ENCODE measurements at places on chromosomes 7 and 10.

DNA sequence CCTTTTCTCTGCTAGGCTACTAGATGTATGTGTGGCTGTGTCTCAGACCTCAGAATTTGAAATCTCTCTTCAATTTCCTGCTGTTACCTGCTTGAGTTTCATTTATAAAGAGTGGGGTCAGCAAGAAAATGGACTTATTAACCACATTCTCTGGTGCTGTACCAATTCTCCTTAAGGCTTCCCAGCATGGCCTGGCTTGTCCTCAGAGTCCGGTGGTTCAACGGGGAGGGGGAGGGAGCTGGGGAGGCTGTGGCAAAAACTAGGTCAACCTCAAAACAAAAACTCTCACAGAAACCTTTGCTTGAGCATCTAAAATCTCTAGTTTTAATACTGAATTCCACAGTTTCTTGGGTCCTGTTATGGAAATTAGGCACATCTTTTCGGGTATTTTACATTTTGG is 389.1 kb upstream of the COBL start:
- no peak for DNase-seq

DNA sequence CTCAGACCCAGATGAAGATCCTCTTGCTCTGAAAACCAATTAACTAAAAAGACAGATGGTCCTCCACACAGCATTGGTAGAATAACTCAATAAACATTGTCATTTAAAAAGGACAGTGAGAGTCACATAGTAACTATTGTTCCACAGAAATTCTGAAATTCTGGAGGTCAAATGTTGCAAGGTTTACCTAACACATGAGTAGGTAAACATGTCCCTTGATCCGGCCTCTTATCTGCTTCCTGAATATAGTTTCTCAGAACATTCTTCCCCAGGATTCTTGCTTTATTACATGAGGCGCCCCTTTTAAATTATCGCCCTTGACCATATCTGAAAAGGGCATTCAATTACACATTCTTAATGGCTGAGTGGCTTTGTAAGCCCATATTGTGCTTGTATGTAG is 270.7 kb downstream of the SEMA3D start:
- no peak for DNase-seq

DNA sequence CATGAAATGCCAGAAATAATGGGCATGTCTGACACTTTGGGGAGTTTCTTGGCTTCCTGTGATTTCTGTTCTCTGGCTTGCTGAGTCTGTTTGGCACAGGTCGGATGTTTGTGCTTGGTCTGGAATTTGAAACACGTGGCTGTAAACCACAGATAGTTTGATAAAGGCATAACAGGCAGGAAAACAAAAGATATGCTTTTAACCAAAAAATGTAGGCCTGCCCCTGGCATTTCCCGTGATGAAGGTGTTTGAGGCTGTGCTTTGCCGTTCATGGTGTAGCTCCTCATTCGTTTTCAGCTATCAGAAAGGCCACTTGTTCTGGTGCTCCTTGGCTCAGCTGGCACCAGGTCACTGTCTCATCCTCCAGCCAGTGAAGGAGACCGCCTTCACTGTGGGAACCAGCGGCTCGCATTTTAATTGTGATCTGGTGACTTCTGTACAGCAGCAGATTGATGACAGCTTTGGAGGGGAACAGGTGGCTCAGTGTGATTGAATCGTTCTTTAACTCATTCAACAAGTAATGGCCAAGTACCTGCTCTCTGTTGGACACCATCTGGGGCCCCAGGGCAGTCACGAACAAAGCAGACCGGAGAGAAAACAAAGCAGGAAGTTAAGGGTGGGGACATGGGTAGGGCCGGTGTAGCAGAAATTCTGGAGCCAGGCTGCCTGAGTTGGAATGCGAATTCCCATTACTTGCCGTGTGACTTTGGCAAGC is 111.5 kb downstream of the CCNY start:
- DNase-seq, result peak; percentile 26

- DNase-seq, result peak; percentile 52
Observed at GRCh38 chr7:151085691-151086620, at the start of gene AGAP3. Gene AGAP3 (plus strand): TSS chr7:151086475. CDS start chr7:151086742, 267 bp downstream.

- no peak for DNase-seq
Observed at GRCh38 chr7:2626498-2627117, 5.2 kb upstream of the TTYH3 start.

DNA sequence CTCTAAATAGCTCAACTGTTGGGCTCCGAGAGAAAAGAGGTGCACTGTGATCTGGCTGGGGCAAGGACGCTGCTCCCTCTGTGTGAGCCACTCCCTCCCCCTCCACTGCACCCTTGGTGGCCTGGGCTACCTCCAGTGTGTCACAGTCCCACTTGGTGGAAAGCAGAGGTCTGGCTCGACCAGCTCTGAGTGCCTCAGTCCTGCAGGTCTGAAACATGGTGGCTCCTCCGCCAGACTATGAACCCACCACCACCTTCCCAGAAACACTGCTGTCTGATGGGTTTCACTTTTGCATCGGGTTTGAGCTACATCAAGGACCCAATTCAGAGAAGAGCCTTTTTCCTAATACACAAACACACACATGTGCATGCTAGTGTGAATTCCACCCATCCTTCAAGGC is 500.1 kb downstream of the RPS24 start:
- no peak for DNase-seq

DNA sequence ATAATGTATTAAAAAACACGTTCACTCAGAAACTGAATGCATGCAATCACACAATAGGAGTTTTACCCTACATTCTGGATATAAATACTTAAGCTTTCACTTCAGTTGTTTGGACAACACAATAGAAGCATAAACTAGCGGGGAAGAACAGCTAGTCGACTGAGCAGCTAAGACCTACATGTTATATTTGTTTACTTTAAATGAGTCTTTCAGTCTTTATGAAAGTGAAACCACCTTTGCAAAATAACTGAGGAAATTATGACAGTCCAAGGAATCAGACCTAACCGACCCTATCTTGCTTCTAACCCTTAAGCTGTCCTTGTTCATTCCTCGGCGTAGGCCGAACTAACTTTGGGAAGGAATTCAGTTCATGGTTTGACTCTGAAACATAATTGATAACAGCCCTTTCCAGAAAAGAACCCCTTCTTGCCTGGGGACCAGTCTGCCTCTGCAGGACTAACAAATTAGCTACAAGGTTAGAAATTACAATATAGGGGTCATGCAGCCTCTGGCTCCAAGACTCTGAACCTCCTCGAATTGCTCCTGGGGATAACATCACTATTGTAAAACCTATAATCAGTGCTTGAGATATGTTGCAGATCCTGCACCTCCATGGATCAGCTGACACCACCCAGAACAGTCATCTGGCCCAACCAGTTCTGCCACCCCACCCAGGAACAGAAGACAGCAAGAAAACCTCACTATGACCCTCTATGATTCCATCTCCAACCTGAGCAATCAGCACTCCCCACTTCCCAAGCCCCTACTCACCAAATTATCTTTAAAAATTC is 185.1 kb upstream of the KLF6 start:
- DNase-seq, result no peak

DNA sequence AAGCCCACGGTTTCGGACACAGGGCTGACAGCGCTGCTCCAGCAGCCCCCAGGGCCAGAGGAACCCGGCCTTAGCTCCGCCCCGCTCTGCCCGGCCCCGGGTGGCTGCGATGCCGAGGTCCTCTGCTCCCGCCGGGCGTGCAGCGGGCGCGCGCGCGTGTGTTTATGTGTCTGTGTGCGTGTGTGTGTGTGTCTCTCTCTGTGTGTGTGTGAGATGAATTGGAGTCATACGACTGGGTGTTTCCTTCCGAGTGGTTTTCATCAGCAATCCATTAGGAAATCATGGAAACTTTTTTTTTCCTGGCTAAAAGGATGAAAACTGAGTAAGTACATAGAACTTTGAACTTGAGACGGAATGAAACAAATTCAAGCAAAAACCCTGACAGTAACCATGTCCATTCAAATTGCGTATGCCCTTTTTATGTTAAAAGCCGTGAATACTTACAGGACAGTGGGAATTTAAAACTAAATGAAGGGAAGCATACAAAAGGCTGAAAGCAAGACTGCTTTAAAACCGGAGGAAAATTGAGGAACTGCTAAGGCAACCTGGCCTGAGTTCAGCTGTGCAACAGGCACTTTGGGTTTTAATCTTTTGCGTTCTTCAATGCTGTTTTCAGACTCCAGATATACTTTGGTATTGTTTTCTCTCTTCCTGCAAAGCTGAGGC is at the start of gene CPED1:
TSS of gene CPED1 (plus strand) at position 121 of the 666 bp plus-strand sequence. CDS start 911 bp downstream, outside the sequence.
- no peak for DNase-seq

DNA sequence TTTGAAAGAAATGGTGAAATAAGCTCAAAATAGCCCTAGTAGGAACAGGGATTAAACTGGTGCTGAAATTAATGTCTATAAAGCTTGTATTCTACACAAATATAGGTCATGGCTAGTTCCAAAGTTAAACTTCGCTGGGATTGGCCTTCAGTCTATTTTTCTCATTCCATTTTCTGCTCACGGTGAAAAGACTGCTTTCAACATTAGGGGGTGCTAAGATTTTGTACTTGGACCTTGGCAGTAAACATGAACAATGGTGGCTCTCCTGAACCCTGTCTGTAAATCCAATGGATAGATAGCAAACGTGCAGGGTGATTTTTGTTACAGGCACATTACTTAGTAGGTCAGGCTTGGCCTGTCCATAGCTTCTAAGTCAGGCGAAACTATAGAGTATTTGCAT is 36.0 kb upstream of the RSU1 start:
- peak; percentile 63 for DNase-seq

- DNase-seq, result no peak
Observed at GRCh38 chr7:51321961-51322515, 5.4 kb upstream of the COBL start.

DNA sequence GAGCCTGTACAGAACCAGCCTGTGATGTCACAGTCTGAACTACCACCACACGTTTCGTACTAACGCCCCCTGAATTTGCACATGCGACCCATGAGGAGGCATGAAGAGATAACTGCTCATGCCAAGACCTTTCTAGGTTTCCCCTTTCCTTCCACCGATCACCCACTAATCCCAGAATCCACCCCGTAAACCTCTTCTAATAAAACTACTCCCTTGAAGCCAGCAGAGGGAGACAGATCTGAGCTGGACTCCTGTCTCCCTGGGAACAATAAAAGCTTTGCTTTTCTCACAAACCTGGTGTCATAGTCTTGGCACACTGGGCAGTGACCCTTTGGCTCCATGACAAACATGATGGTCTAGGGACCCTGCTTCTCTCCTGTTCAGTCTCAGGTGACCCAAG is 144.5 kb downstream of the FRMD4A start:
- no peak for DNase-seq

DNA sequence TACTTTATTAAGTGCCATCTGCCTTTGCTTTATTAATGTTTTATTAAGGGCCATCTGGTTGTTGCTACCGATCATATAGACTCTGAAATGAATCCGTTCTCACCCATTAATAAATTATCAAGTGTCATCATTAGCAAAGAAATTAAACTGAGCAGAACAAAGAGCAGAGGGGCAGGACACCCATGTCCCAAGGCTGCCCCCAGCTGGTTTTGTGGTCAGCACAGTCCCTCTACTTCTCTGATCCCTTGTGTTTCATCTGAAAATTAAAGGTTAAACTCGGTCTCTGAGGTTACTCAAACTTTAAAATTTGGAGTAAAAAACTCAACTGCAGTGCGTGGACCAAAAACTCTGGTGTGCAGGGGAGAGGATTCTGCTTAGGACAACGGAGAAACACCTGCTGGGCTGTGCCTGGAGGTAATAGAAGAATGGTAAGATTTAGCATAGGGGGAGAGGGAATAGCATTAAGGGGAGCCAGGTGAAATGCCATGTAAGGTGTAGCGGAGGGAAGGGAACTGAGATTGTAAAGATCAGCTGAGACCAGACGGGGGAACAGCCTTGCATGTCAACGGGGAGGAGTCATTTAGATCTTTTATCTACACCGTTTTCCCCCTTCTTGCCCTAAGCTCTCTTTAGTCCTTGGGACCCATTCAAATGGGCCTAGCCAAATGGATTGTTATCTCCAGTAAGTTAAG is 10.8 kb upstream of the GSDME start:
- DNase-seq, result no peak

GRCh38 chr10:112429147-112429546 is 17.6 kb downstream of the ZDHHC6 start:
- no peak for DNase-seq

DNA sequence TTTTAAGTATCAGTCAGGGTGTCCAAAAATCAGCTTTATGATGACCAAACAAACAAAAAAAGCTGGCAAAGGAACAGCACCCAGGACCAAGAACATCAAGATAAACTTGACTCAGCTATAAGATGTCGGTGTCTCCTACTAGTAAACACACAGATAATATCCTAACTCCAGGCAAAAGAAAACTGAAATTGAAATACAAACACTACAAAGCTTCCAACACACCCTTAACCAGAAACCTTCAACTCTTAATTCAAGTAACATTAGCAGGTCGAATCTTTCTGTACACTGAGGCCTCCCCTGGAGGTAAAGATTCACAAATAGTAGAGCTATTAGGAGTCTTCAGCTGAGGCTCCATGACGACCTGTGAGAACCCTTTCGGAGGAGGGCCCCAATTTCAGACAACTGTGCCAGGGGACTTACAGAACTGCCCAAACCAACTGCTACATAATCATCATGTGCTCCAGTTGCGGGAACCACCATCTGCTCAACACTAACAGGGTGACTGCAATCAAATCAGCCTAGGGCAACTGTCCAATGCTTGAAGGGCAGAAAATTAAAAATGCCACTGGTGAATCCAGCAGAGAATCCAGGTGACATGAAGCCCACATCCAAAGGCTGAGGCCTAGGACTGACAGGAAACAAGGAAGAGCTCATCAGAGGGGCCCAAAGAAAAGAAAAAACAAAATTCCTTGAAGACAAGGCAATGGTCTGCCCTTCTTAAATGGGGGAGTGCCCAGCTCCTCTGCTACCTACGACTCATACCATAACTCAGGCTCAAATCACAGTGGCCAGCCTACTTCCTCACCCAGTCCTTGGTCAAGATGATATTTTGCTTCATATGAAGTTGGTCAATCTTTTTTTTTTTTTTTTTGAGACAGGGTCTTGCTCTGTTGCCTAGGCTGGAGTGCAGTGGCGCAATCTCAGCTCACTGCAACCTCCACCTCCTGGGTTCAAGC is 20.0 kb downstream of the XPNPEP1 start:
- DNase-seq, result peak; percentile 4

DNA sequence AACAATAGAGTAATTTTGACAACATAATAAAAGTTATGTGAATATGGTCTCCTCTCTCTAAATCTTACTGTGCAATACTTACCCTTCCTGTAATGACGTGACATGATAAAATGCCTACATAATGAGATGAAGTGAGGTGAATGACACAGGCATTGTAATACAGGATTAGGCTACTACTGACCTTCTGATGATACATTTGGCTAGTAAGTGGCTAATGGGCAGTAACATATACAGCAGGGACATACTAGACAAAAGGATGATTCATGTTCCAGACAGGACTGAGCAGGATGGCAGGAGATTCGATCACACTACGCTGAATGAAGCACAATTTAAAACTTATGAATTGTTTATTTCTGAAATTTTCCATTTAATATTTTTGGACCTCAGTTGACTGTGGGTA is 4.7 kb downstream of the C10orf88 start:
- DNase-seq, result no peak

DNA sequence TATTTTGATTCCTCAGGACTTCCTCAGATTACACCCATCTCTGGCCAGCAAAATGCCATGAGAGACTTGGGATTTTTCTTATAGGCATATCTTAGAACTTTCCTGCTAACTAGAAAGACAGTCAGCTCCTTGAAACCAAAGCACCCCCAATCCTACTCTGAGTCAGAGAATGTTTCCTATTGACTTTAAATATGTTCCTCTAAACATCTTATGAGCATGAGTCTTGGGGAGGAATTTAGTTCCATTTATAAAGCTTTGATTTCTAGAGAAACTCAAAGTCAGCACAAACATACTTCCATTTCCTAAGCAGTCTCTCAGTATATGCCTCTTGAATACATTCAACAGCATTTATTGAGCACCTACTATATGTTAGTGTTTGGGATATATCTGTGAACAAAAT is 128.5 kb downstream of the INHBA start:
- DNase-seq, result no peak

- DNase-seq, result no peak
Observed at GRCh38 chr10:128855618-128856428, 611.2 kb upstream of the MGMT start.
